MG63 (cell line): ENCODE measurements at places on chromosomes 3 and 15. TPM values are rescaled to one million over a fixed set of nuclear protein-coding genes. Genes with fewer than 3 reads are reported as not detected.

The ATP13A5 gene
- not detected in 2 replicates for total RNA-seq

The IFT57 gene
- 59.2 and 106 TPM in 2 replicates for total RNA-seq

The PARP16 gene
- 6.3 and 10.2 TPM in 2 replicates for total RNA-seq

The SMCO1 gene
- not detected in 2 replicates for total RNA-seq

The IL17RD gene
- 0.91 and 2.5 TPM in 2 replicates for total RNA-seq

The SLC28A2 gene
- not detected in 2 replicates for total RNA-seq

The WNT7A gene
- total RNA-seq, result not detected in 2 replicates

The ELP6 gene
- total RNA-seq, result 20.6 and 33.2 TPM in 2 replicates

DNA sequence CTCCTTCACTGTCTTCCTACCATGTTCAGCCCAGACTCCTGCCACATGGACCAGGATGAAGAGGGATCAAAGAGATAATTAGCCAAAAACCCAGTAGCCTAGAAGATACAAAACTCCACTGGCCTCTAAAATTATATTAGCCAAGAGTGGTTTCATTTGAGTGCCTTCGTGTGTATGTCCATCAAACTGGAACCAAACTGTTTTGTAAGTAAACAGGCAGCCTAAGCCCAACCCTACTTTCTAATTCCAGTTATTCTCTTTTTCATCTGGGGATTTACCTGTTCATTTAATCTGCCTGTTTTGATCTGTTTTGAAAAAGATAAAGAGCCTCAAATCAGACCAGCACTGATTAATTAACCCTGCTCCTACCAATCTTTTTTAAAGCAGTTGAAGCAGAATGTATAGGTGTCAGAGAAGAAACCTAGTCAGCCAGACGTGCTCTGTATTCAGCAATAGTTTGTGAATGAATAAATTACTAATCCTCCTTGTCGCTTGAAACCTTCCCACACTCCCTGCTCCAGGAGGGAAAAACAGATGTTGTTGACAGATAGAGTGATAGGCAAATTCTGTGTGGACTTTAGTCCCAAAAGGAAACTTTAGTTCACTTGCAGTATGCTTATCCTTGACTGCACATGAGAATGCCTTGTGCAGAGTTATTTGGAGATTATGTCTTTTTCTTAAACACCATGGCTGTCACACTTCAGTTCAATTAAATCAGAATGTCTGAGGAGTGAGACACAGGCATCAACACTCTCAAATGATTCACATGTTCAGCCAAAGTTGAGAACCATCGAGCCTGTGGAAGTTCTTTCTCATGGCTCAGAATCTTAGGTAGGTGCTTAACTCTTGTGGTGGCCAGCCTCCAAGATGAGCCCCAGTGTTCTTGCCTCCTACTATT is 55.5 kb upstream of the ZBED2 start:
- DNase-seq, result no peak

- DNase-seq, result peak; percentile 92
Measured at GRCh38 chr3:134008630-134009156, 21.0 kb downstream of the SLCO2A1 start.

GRCh38 chr3:133589503-133589902 is 16.0 kb downstream of the CDV3 start:
- DNase-seq, result no peak

- DNase-seq, result peak; percentile 74
Measured at GRCh38 chr3:59764171-59764570, 714.3 kb upstream of the CFAP20DC start.

DNA sequence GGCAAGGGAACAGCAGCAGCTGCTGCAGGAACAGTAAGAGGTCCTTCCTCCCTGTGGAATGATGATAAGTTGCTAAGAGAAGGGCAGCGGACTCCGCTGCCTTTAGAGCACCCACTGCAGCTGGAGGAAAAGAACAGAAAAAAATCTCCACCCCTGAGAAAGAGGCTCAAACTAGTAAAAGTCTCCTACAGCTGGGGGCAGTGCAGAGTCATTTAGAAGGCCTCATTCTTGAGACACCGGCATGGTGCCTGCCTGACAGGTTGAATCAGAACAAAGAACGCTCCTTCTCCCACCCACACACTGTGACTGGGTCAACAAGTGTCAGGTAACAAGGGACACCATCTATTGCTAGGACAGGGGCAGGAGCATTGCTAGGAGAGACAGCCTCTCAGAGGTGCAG is 188.4 kb downstream of the ABHD5 start:
- DNase-seq, result no peak

DNA sequence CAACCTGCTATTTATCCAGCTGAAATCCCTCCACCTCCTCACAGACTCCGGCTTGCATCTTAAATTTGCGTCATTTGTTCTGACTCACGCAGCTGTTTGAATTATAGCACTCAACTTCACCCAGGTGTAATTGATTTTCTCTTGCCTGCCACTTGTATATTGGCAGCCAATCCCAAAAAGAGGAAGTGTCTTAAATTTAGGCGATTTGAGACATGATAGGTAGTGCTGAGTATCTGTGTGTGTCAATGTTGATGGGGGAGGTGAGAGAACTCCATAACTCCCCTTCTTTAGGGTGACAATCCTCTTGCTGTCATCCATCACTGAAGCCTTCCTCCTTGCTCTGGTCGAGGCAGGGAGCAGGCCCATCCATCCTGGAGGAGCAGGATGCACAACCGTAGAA is 77.2 kb upstream of the TPRG1 start:
- DNase-seq, result no peak

GRCh38 chr3:128456776-128457715 is 9.6 kb downstream of the DNAJB8 start:
- no peak for DNase-seq

- no peak for DNase-seq
Measured at GRCh38 chr3:198019115-198019514, 59.1 kb downstream of the LMLN start.

DNA sequence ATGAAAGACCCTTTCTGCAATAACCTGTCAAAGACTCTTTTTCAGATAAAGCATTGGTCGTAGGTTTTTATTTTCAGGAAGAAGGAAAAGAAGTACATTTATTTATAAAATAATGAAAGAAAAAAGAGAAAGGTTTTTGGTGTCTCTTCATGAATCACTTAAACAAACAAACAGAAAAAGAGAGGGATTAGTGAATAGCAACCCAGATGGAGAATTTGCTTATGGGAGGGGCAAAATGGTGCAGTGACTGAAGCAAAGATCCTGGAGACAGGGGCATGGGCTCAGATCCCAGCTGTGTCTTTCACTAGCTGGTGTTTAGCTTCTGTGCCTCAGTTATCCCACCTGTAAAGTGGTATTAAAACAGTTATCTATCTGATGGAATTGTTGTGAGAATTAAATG is 78.6 kb upstream of the PFN2 start:
- peak; percentile 30 for DNase-seq

DNA sequence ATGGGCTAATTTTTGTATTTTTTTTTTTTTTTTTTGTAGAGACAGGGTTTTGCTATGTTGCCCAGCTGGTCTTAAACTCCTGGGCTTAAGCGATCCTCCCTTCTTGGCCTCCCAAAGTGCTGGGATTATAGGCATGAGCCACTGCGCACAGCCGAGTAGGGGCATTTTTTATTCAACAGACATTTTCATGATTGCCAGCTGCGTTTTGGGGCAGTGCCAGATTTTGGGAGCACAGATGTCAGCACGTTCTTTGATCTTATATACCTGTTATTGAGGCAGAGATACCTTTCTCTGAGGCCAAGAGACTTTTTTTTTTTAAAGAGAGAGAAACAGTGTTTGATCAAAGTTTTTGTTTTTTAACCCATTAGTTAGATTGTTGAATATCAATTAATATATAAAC is 16.8 kb downstream of the NEO1 start:
- no peak for DNase-seq

DNA sequence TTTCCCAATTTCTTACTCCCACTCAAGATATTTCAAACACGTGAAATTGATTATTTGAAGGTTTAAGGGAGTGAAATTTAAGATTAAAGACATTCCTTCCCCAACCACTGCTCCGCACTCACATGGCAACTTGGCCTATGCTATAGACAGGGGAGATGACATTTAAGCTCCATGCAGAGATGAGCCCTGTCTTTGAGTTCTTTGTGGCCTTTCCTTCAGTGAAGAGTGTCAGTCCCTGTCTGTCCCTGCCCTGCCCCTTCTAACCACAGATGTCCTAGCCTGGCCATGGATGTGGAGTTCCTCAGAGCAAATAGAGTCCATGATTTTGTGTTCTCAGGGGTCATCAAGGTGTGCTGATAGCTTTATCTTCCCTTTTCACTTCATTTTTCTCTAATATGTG is 29.4 kb upstream of the THBS1 start:
- DNase-seq, result no peak

DNA sequence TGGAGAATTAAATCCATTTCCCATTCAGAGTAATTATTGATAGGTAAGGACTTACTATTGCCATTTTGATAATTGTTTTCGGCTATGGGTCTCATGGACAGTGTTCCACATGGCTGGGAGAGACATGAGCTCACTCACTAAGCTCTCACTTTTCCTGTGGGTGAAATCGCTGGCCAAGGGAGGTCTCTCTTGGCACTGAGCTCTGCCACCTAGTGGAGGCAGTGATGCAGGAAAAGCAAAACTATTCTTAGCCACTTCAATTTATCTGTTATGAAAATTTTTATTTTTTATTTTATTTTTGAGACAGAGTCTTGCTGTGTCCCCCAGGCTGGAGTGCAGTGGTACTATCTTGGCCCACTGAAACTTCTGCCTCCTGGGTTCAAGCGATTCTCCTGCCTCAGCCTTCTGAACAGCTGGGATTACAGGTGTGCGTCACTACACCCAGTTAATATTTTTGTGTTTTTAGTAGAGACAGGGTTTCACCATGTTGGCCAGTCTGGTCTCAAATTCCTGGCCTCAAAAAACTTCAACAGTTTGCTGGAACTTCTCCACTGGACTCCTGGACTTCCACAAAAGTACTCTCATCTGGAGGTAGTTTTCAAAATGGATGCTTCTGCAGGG is 4.7 kb upstream of the RNF13 start:
- peak; percentile 84 for DNase-seq

DNA sequence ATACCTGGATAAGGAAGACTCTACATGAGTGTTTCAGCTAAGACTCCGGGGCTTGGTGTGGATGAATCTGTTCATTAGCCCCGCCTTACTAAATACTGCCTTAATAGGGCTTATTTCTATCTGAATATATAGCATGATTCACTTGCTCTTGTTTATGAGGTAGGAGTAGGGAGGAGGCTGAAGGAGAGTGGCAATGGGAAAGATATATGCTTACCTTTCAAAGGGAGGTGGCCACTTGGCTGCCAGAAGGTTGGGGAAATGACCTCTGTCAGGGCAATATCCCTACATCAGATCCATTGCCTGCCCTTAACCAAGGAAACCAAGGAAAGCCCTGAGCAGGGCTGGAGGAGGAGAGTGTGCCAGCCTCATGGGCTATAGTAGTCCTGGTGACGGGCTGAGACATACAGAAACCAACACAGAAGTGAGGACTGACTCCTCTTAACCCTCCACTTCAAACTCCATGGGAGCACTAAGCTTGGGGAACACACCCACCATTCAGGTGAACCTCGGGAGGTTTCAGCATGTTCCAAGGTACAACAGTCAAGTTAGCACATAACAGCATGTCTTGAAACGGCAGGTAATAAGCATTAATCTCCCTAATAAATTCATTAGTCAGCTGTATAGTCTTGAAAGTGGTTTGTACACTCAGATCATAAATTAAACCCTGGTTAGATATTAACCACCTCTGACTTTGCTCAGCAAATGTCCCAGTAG is 80.1 kb downstream of the EOMES start:
- no peak for DNase-seq

DNA sequence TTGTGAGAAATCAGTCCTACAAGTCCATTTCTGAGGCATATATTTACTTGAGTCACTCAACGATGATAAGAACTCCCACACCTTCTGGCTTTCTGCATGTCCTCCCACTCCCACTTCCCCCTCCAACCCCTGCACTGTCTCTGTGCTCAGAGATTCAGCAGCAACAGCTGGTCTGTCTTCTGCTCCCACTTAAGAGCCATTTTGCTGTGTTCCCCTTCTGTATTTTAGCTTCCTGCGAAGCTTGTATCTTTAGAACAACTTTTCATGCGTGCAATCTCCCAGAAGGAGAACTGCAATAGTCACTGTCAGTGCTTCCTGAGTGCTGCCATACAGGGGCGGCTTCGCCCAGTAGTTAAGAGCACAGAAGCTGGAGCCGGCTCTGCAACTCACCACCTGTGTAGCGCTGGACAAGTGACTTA is 90.0 kb upstream of the SPATA12 start:
- no peak for DNase-seq

DNA sequence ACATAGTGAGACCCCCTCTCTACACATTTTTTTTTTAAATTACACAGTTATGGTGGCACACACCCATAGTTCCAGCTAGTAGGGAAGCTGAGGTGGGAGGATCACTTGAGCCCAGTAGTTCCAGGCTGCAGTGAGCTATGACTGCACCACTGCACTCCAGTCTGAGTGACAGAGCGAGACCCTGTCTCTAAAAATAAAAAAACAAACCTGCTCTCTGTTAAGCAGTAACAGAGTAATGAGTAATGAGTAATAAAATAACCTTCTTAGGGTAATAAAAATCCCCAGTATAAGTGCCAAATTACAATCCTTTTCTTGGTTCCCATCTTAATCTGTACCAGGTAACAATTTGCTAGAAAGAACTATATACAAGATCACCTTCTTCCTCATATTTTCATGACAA is 65.9 kb upstream of the PLXND1 start:
- no peak for DNase-seq

DNA sequence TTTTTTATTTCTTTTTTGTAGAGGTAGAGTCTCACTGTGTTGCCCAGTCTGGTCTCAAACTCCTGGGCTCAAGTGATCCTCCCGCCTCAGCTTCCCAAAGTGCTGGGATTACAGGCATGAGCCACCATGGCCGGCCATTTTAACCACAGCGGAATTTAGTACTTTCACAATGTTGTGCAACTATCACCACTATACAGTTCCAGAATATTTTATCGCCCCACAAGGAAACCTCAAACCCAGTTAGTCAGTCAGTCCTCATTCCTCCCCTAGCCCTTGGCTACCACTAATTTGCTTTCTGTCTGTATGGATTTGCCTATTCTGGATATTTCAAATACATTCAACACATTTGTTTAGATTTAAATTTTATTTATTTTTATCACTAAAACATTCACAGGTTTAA is 15.5 kb upstream of the HOMER2 start:
- DNase-seq, result no peak

- DNase-seq, result no peak
Measured at GRCh38 chr3:155757577-155757976, 12.7 kb upstream of the PLCH1 start.

DNA sequence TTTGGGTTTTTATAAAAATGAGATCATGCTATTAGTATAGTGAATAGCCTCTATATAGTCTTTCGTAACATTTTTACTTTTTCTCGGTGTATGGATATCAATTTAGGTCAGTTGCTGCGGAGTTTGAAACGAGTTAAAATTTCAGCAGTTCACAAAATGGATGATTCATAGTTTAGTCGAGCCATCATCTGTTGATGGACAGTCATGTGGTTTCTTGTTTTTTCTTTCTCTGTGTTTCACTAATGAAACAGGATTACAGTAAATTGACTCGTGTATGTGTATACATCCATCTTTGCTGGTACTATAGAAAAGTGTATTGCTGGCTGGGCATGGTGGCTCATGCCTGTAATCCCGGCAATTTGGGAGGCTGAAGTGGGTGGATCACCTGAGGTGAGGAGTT is 106.8 kb downstream of the IGF1R start:
- DNase-seq, result no peak
